ENCODE measurements at places on chromosomes 3 and 15.
A peak's percentile ranks its signal among the peaks of the same experiment; 100 is the strongest.

- no peak for DNase-seq
Observed at GRCh38 chr3:119870512-119870911, 88.6 kb downstream of the NR1I2 start.

DNA sequence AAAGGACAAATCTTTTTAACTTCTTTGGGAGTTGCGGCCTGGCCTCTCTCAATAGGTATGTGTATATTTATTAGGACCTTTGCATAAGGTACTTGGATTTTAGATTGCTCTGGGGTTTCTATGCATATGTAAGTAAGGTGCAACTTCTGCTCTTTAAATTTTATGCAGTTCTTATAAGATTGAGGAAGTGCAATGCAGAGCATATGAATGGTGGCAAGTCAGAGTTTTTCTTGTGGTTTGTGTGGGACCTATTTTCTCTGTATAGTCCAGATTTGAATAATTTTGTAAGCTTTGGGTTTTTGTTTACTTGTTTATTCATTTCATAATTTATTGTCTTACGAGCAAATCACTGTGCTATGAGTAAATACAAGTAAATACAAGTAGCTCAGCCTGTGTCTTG is 101.5 kb downstream of the ATG7 start:
- DNase-seq: no peak

DNA sequence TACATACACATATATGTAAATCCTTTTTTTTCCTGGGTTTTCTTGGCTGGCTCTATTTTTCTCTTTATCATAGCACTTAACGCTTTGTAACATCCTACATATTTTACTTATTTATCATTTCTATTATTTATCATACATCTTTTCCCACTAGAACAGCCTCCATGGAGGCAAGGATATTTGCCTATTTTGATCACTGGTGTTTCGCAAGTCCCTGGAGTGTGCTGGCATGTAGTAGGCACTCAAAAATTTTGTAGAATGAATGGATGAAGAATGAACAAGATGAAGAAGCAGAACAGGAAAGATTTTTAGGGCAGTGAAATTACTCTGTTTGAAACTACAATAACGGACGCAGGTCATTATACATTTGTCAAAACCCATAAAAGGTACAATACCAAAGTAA is 83.0 kb upstream of the PTX3 start:
- no peak for DNase-seq

- DNase-seq: no peak
Observed at GRCh38 chr3:193225302-193226125, 15.5 kb upstream of the PLAAT1 start.

- no peak for DNase-seq
Observed at GRCh38 chr15:48928877-48929538, 34.7 kb downstream of the SHC4 start.

GRCh38 chr3:147297761-147298350 is 108.5 kb downstream of the ZIC4 start:
- DNase-seq: no peak

DNA sequence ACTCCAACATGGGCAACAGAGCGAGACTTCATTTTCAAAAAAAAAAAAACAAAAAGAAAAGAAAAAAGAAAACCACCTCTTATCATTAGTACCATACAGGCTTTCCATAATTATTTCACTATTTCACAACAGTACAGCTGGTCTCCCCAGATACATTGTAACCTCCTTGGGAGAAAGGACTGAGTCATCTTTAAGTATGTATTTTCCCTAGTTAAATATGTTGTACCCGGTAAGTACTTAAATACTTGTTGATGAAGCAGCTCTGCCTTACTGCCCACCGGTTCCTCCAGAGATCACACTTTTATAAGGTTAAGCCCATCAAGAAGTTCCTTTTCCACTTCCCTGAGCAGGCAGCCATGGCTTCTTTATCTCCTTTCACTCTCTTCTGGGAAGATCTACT is 789.5 kb upstream of the CFAP20DC start:
- DNase-seq: no peak

DNA sequence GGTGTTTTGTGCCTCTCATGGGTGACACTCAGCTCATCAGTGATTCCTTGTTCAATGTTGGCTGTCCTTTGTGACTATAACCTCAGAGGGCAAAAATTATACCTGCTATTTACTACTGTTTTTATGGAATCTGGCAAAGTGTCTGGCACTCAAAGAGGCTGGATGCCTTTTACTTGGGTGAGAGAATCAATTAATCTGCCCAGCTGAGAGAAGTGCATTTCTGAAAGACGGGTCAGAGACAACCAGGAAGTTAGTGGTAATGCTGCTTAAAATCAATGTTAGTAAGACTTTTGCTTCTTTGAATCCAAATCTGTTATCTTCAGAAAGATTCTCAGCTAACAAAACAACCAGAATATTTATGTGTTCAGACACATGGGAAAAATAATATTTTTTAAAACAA is 436.2 kb upstream of the SUCLG2 start:
- DNase-seq: no peak

DNA sequence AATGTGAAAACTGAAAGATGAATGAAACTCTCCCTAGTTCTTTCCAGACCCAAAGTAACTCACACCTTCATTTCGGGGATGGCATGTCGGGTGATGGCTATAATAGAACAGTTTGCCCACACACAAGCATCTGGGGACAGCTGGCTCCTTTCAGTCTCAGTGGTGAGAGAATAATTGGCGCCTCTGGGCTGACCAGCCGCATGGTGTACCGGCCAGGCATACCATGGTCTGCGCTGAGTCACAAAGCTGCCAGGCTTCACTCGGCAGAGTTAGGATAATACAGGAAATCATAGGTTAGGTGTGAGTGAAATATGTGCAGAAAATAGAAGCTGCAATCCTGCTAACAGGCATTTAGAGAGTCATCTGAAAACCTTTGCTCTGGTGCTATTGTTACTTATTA is 80.4 kb upstream of the IGF1R start:
- DNase-seq: no peak

GRCh38 chr3:134485075-134485717 is 589 bp downstream of the ANAPC13 start:
- DNase-seq: no peak

- no peak for DNase-seq
Observed at GRCh38 chr15:62658498-62658897, 384.0 kb upstream of the TPM1 start.

- no peak for DNase-seq
Observed at GRCh38 chr3:125103406-125103805, 47.6 kb upstream of the HEG1 start.

DNA sequence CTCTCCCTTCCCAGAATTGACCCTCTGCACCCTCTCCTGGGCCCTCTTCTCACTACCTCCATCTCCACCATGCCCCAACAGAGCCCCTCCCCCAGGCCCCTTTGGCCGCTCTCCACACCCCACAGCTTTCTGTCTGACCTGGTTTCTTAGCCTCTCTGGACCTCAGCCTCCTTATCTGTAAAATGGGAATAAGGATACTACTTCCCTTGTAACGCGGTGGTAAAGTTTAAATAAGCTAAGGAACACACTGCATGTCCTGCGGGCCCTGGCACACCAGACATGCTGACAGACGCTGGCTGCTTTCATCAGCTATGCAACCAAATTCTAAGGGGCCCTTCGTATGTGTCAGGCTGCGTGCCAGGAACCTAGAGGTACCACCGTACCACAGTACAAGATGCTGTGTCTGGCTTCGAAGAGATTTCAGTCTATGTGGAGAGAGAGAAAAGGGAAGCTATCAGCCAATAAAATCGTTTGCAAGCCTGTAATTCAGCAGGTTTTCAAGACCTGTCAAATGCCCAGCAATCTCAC is 777 bp upstream of the SLC51A start:
- no peak for DNase-seq

- no peak for DNase-seq
Observed at GRCh38 chr3:105842449-105842848, 26.4 kb downstream of the CBLB start.

GRCh38 chr3:107806536-107806935 is 283.8 kb downstream of the BBX start:
- peak; percentile 83 for DNase-seq

DNA sequence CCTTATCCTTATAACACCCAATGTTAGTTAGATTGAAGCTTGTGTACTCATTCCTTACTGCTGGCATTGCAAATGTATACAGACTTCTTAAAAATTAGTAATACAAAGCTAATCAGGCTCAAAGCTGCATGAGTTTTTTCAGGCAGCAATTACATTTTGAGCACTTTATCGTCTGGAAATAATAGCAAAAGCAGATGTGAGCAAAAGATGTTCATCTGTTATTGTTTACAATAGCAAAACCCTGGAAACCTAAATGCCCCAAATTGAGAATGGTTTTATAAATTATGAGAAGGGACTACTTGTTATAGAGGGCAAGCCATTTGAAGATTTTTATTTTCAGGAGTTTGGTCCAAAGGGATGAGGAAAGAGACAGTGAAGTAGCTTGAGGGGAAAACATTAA is 126.4 kb downstream of the GADL1 start:
- no peak for DNase-seq

DNA sequence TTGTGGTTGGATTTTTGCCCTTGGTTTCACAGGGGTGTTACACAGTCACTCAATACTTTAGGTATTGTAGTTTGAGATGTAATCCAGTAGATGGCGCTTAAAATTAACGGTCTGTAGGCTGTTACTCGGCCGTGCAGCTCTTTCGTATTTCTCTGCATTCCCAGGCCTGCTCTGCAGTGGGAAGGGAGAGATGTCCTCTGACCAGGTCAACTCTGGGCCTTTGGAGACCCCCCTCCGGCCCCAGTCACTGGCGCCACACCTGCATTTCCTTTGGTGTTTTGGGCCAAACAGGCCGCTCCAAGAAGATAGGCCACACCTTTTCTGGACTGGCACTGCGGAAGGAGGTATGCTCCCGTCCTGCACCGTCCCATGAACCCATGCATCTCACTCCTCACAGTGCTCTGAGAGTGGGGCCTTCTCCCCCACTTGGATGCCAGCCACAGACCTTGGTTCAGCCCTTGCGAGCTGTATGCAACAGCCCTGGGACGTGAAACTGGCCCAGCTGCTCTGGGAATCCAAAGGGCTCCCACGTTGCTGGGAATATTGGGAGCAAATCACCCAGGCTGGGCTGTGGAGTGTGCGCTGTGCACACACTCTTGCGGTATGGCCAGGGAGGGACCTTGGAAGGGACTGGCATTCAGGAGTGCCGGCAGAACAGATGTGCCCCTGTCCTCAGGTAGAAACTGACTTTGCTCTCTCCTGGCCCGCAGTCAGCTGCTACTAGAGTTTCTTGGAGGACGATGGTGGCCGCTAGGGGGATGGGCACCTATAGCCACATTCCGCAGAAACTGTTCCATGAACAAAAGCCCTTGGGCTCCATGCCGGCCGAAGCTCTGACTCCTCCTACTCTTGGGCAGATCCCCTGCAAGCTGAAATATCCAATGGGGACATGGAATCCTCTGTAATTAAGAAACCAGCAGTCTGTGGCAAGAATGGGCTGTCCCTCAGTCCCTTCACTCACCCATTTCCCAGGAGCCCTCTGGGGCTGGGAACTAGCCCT is 410.5 kb upstream of the CADM2 start:
- peak; percentile 90 for DNase-seq

- DNase-seq: no peak
Observed at GRCh38 chr15:81293728-81294515, 30.0 kb downstream of the STARD5 start.

GRCh38 chr15:78345396-78346125 is 5.4 kb downstream of the CRABP1 start:
- no peak for DNase-seq

DNA sequence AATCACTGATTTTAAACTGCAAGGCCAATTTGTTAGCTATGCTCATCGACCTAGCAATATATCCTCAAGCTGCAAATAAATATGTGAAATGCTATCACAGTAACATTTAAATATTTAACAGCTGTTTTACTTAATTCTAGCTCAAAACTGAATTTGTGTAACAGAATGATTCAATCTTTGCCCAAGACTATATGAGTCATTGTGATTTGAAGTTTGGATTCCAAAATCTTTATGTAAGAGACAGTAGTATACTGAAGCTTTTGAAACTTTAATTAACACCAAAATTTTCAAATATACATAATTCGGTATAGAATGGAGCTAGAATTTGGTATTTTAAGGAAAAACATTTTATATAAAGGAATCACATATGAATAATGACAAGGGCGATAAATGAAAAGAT is 603.0 kb upstream of the ROBO2 start:
- no peak for DNase-seq

GRCh38 chr3:77191014-77191413 is 151.1 kb downstream of the ROBO2 start:
- no peak for DNase-seq

DNA sequence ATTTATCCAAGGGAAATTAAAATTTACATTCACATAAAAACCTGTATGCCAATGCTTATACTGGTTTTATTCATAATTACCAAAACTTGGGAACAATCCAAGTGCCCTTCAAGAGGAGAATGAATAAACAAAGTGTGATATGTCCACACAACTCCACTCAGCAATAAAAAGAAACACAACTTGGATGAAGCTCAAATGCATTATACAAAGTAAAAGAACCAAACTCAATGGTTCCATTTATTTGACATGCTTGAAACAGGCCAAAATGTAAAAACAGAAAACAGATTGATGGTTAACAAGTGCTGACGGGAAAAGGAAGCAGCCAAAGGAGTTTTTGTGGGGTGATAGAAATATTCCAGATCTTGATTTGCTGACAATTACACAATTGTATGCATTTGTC is 23.5 kb downstream of the OCA2 start:
- no peak for DNase-seq

DNA sequence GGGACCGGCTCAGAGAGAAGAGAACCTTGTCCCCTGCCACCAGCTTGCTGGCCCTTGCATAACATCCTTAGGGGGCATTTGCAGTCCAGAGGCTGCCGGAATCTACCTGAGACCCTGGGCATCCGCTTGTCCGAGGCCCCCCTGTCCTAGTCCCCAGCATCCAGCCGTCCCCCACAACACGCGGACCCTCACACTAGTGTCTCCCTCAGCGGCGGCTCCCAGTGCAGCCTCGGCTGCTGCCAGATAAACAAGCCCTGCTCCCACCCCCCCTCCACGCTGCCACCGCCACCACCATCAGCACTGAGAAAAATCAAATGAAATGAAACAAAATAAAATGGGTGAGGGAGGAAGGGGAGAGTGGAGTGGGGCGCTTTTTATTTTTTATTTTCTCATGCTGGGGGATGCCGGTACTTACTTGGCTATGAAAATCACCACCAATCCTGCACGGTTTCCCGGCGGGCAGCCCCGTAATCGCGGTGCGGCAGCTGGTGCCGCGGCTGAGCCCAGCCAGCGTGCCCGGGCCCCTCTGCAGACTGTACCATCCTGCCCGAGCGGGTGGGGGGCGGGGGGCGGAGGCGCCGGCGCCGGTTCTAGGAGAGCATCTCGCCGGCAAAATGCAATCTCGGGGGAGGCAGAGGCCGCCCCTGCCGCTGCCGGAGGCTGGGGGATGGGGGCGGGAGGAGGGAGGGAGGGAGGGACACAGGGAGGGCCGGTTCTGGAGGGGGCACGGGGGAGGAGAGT is at the start of gene ATP2B2:
ATP2B2 (minus strand) TSS at position 537 of the 741 bp plus-strand sequence. CDS start 56,043 bp downstream, outside the sequence.
- DNase-seq: peak; percentile 75

GRCh38 chr3:186682812-186683211 is 17.0 kb downstream of the HRG start:
- no peak for DNase-seq
